ENCODE measurements at places on chromosomes 4 and X. TPM values are rescaled to one million over a fixed set of nuclear protein-coding genes. Genes with fewer than 3 reads are reported as not detected.

Gene GAGE12H
- not detected for total RNA-seq

Gene MAGEA9B
- not detected for total RNA-seq

Gene SPANXD
- total RNA-seq, result not detected

Gene AGA
- total RNA-seq, result 27.7 TPM

Gene VCX3B
- not detected for total RNA-seq

Gene UGT2B7
- total RNA-seq, result 21.3 TPM

Gene UPF3B
- 4.8 TPM for total RNA-seq

Gene NLGN3
- not detected for total RNA-seq

Gene SOWAHD
- total RNA-seq, result not detected

DNA sequence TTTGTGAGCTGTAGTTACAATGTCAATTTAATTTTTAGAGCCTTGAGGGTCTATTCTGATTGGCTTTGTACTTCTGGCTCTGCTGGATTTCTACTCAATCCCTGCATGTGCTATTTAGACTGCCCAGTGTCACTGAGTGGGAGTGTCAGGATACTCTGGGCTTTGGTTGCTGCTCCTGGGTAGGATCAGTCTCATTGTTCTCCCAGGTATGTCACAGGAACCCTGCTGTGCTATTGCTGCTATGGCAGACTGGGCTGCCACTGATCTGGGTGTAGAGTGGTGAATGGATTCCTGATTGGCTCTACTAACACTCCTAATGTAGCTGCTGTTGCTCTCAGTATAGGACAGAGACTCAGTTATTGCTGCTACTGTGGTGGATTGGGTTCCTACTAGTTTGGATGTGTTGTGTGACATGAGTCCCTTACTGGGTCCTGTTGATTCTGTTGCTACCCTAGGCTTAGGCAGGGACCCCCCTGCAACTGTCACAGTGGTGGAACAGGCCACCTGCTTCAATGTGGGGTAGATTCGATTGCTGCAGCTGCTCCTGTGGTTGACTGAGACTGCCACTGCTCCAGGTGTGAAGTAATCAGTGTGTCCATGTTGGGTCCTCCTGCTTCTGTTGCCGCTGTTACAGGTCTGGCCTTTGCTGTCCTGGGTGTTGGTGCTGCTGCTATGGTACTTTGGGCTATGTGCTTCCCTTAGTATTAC, 707.8 kb upstream of the AMOT start:
- no peak for DNase-seq

GRCh38 chr4:4752025-4752424, 107.4 kb upstream of the MSX1 start:
- no peak for DNase-seq

DNA sequence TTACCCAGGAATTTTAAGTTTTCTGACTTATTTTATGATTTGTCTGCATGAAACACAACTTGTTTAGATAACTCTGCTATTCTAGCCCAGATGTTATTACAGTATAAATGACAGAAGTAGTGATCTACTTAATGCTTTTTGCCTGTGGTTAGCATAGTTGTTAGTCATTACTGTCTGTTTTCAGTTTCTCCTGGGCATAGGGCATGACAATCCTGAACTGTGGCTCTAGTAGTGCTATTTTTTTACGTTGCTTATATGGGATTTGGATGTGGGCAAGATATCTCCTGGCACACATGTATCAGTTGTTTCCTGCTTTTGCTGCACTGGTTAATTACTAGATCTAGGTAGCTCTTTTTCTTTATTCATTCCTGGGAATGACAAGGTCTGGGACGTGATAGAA, 1005.8 kb downstream of the PCDH18 start:
- peak; percentile 23 for DNase-seq

- no peak for DNase-seq
These were observed 9.1 kb downstream of the PPAT start for GRCh38 chr4:56426273-56426672.

- DNase-seq, result no peak
These were observed 65.3 kb downstream of the ELOVL6 start for GRCh38 chr4:110132816-110133719.

DNA sequence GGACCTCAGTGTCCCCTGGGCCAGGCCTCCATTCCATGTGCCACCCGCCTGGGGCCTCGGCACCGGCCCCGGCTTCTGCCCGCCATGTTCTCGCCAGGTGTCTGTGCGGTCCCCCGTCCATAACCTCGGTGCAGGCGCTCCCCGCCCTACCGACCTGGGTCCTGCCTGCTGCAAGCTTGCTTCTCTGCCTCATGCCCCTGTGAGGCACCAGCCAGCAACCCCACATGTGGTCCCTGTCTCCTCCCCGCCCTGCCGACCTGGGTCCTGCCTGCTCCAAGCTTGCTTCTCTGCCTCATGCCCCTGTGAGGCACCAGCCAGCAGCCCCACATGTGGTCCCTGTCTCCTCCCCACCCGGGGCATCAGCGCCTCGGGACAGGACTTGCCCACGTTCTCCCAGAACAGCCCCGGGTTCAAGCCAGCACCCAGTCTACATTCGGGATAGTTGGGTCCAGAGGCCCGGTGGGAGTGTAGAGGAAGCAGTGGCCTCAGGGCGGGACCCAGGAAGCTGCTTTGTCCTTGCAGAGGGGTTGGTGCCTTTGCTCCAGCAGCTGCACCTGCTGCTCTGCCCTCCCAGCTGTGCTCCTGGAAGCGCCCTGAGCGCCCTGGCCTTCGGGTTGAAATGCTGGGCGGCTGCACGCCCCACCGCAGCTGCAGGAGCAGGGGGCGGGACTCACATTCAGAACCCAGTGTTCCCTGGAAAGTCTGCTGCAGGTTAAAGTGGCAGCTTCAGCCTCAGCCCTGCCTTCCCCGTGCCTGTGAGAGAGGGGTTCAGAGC, 20.1 kb upstream of the UVSSA start:
- DNase-seq, result no peak

- DNase-seq, result no peak
These were observed 9.9 kb upstream of the ANAPC4 start for GRCh38 chr4:25367004-25367621.

DNA sequence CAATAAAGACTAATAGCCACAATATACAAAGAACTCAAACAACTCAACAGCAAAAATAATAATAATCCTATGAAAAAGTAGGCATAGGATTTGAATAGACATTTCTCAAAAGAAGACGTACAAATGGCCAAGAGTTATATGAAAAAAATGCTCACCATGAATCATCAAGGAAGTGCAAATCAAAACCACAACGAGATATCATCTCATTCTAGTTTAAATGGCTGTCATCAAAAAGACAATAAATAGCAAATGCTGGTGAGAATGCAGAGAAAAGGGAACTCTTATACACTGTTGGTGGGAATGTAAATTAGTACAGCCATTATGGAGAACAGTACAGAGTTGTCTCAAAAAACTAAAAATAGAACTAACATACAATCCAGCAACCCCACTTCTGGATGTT, 18.8 kb downstream of the TLR6 start:
- DNase-seq, result no peak

GRCh38 chrX:72539822-72540221, 32.8 kb downstream of the HDAC8 start:
- DNase-seq, result no peak

- DNase-seq, result no peak
These were observed 94.2 kb downstream of the TENM3 start for GRCh38 chr4:182337366-182337765.

DNA sequence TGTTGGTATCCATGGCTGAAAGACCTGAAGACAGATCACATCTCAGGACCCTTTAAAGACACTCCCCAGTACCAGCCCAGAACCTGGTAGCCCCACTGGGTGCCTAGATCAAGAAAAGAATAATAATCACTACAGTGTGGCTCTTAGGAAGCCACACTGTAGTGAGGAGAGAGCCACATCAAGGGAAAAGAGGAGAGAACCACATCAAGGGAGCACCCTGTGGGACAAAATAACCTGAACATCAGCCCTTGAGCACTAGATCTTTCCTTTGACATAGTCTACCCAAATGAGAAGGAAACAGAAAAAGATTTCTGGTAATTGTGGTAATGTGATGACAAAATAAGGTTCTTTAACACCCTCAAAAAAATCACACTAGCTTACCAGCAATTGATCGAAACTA, 15.3 kb downstream of the RTL3 start:
- no peak for DNase-seq

DNA sequence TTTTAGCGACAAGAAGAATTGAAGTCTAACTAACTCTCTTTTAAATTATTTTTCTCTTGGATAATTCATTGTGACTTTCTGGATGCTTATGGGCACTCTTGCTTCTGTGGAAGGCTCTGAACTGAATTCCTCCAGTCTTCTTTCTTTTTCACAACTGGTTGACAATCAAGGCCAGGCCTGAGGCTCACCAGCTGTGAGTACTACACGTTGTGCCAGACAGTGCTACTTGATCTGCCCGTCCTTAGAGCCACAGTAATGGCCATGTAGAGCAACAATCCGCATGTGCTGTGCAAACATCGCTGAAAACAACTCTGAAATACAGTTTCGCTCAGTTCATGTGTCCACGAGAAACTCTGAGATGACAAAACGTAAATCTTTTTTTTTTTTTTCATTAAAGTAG, 1336.3 kb upstream of the AGA start:
- no peak for DNase-seq

- DNase-seq, result no peak
These were observed 388.1 kb upstream of the IGFBP7 start for GRCh38 chr4:57498251-57498650.

- no peak for DNase-seq
These were observed 89.7 kb downstream of the PDHA2 start for GRCh38 chr4:95929448-95930064.

DNA sequence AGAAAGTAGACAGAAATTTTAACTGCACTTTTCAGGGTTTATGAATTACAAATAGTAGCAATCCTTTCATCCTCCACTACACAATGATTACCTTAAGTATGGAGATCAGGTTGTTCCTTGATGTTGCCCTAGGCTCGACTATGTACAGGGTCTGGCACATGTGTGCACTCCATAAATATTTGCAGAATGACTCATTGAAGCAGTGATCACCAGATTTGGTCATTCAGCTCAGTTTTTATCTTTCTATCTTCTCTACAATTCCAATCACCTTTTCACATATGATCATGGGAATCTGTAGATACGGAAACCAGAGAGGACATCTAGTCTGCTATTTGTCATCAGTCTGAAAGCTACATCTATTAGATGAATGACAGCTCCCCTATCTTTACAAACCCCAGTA, 171.7 kb upstream of the HCCS start:
- no peak for DNase-seq

GRCh38 chr4:119005928-119006460, 117.3 kb downstream of the SYNPO2 start:
- DNase-seq, result no peak

DNA sequence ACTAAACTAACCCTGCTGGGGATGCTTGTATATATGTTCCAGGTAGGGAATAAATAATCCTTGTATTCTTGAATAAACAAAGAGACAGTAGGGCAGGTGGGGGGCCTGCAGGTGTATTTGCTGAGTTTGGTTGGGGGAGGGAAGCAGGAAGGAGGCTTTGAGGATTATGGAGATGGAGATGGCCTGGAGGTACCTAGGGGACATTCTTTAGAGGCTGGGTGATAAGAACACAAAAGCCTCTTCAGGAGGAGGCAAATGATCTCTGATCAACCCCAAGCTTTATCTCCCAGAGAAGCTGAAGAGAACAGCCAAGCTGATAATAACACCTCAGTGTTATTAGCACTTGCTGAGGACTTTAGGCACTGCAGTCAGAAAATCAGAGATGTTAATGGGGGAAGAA, 187.7 kb downstream of the MGST2 start:
- DNase-seq, result no peak

DNA sequence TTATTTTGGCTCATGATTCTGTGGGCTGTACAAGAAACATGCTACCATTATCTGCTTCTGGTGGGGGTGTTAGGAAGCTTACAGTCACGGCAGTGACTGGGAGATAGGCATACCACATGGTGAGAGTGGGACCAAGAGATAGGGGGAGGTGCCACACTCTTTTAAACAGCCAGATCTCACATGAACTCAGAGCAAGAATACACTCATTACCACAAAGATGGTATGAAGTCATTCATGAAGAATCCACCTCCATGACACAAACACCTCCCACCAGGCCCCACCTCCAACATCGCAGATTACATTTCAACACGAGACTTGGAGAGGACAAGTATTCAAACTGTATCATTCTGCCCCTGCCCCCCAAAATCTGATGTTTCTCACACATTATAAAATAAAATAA, 2396.7 kb downstream of the PCDH7 start:
- DNase-seq, result no peak

DNA sequence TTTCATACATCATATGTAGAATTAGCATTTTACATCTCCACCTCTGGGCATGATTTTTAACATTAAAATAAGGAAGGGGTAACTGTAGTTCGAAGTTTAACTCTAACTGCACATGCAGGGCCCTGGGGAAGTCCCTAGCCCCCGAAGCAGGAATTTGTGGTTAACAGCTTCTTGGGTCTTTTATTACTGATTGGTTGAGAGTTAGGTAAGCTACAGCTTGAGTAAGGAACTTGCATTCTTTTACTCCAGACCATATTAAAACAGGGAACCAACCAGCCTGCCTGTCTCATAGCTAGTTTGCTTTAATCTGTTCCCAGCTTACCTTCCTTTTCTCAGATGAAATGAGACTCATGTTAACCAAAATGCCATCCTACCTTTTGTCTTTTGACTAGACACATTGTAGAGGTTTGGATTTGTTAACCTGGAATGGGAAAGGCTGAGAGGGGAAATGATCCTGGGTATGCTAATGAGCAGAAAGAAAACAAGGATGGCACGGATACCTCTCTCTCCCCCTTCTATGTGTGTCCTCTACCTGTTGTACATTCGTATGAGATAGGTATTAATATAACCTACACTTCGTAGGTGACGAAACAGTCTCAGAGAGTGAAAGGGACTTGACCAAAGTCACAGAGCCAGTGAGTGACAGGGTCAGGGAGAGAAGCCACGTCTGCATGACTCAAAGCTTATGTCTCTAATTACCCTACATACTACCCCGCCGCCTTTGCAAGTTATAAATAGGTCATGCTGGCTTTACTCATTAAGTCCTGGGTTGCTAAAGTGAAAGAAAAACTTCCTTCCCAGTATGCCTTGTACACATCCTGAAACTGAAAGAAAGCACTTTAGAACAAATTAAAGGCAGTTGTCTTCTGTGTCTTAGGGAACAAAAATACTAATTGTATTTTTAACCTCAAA, 119.5 kb upstream of the AFF2 start:
- no peak for DNase-seq

DNA sequence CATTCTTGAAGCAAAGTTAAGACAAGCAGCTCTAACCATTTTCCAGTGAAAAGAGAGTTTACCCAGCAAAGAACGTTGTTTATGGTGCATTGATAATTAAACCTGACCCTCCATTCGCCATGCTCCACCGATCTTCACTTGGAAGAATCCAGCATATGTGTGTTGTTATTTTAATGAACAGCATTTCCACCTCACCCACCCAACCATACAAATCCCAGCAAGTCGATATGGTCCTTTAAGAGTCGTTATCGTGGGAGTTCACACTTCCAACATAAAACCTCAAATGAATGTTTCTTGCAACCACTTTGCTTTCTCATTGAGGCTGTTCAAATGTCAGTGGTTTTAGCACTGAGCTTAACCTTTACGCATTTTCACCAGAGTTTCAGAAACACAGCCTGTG, 147.4 kb upstream of the LDB2 start:
- DNase-seq, result no peak

DNA sequence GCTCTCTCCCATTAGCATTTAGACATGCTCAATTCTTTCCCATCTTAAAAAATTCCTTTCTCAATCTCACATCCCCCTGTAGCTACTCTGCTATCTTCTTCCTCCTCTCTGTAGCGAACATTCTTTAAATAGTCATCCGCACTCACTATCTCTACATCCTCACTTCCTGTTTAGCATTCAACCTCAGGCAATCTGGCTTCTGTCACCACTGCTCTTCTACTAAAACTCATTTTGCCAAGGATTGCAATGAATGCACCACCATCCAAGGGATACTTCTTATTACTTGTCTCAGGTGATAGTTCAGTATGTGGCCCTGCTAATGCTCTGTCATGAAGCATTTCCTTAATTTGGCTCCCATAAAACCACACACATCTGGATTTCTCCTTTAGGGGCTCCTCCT, 10.9 kb upstream of the TET2 start:
- no peak for DNase-seq
